ENCODE measurements at places on chromosomes 4 and X.

- no peak for DNase-seq
These were observed 132.1 kb upstream of the TLL1 start for GRCh38 chr4:165740911-165741310.

- no peak for DNase-seq
These were observed 180.8 kb downstream of the AMELX start for GRCh38 chrX:11474021-11474420.

GRCh38 chr4:186904101-186904500 is 180.4 kb upstream of the FAT1 start:
- DNase-seq = no peak

DNA sequence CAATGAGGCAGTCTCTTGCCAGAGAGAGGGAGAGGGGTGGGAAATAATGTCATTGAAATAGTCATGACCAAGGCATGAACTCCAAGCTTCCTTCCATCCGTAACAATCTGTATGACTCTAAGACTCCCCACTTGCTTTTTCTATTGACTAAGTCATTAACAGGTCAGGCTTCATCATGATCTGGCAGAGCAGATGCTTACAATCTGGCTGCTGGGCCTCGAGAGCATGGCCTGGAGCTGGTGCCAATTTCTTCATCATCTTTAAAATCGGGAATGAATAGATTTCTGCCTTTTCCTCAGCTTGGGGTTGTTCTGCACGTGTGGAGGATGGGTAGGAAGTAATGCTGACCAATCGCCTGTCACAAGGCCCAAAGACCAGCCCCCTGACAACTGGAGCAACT is 280.6 kb upstream of the CLNK start:
- DNase-seq = no peak

DNA sequence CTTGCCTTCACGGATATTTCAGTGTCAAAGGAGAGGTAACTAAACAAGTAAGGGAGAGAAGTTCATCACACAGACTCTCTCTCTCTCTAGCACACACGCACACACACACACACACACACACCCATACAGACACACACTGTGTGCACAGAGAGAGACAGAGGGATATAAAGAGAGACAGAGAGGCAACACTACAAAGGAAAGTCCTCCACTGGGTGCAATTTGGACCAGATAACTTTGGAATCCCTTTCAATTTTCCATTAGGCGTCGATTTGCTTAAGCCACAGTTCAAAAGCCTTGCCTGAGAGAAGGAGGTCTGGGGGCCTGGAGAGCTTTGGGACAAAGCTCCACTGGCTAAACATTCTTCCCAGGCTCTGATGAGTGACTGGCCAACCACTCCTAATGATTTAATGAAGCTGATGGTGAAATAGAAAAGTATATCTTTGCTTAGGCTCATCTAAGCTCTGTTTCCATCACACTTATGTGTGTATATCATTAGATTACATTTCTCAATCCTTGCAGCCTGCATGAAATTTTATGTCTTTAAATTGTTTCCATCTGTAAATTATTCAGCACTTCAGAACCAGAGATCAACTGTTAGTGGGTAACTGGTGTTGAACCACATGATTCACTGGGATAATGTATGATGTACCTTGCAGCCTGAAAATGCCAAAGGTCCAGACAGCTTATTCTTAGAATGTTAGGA is 180.8 kb downstream of the MAGEB17 start:
- no peak for DNase-seq

DNA sequence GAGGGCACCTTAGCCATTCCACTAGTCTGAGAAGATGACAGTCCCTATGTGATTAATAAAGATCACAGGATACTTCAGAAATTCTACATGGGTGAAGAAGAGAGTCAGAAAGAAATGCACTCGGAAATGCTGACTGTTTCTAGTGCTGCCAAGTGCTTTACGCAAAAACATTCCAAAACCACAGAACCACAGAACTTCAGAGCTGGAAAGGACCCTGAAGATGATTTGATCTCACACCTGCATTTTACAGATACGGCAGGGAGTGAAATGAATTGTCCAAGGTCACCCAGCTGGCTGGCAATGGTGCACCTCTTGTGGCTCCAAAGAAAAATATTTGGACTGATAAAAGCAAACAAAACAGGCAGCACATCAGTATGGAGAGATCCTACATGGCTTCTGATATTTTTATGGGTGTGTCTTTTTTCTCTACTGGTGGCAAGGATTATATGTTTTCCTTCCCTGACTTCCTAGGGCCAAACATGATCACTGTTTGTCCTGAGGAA is 115.9 kb downstream of the MAML3 start:
- DNase-seq = no peak

GRCh38 chrX:64169988-64170387 is 35.5 kb downstream of the AMER1 start:
- DNase-seq = no peak

DNA sequence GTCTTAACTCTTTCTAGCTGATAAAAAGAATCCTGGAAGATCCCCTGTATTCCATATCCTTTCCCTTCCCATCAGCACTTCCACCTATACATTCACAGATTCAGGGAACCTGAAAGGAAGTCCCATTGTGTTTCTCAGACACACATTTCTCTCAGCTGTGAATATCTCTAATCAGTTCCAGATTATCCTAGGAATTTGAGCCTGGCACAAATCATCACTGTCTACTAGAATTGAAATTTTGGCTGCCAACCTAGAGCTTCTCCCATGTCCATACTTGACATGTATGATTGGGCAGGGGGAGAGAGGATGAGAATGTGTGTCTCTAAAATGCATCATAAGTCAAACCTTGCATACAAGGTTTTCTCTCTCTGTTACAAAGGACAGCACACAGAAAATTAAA is 53.1 kb downstream of the NDST3 start:
- no peak for DNase-seq

GRCh38 chr4:174061026-174061425 is 222.4 kb downstream of the FBXO8 start:
- no peak for DNase-seq

- DNase-seq = no peak
These were observed 257.9 kb downstream of the PCDH18 start for GRCh38 chr4:137274404-137274803.

DNA sequence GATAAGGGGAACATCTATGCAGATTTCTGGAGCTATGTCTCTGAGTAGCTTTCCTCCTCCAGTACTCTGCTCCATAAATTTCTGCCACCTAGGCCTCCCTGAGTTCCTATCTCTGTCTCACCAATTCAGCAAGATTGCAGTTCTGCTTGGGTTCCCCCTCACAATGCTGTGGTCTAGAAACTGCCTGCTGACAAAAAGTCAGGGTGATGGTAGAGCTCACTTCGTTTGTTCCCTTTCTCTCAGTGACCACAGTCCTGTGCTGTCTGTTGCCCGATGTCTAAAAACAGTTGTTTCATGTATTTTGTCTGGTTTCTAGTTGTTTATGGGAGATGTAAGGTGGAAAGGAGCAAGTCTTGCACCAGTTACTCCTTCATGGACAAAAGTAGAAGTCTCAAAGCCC is 41.1 kb downstream of the AMMECR1 start:
- DNase-seq = no peak

GRCh38 chr4:13907255-13907751 is 279.8 kb upstream of the BOD1L1 start:
- DNase-seq = no peak

- DNase-seq = no peak
These were observed 7.8 kb upstream of the CLOCK start for GRCh38 chr4:55554453-55555030.

DNA sequence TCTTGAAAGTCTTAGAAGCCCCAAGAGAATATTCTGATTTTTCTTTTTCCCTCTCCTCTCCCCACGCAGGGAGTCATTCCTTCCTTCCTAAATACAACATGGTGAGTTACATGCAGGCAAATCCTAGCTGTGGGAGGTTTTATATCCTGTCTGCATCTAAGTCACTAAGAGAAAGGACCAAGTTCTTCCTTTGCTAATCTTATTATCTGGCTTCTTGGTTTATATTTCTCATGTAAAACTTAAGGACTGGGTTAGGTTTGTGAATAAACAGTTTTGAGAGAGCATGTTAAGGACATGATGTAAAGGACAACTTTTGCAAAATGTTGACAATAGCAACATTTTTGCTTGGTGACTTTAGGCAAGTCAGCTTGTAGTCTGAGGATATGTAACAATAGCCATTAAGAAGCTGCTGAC is 5.1 kb upstream of the CXCL9 start:
- no peak for DNase-seq

GRCh38 chr4:153518001-153518400 is 51.8 kb downstream of the TMEM131L start:
- DNase-seq = no peak

DNA sequence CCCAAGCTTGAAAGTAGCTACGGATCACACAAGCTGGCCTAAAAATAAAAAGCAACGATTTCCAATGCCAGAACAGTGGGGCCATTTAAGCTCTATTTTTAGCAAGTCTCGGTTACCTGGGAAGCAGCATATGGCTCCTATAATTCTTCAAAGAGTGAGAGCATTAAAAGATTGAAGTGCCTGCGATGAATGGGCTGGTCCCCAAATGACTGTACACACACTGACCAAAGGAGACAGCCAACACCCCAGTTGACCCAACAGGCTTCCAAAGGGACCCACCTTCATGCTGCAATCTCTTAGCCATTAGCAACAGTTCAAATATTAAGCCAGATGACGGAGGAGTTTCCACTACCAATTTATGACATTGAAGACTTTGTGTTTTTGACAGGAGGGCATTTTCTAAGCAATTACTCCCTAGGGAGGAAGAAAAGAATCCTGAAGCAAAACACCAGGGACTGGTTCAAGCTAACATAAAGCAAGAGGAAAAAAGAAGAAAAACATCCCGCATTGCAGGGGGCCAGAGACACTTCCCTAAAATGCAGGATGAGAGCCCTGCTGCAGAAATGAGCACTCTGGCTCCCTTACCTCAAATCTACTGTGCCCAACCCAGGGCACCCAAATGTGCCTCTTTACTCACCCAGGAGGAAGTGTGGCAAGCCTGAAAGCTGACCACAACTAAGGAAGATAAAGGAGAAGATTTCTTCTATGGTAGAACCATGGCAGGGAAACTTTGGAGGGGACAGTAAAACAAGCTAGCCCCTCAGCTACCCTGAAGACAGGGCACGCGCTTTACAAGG is 21.6 kb downstream of the SH3KBP1 start:
- no peak for DNase-seq
